ENCODE measurements at places on chromosomes 2 and 18.

DNA sequence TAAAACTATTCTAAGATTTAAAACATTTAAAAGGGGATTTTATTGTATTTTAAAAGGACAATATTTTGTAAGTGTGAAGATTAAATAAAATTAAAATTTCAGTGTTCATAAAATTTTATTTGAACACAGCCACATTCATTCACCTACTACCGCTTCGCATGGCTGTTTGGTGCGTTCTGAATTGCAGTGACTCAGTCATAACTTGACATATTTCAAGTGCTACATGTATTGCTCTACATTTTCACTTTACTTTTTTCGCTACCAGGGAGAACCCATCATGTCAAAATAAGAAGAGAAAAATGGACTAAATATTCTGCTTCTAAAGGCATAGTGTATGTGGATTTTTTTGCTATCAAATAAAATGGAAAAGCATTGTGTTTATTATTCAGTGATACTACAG lies 8.7 kb downstream of the PTH2R start:
- H3K4me3 ChIP-seq: no peak overlapping the region
- DNase-seq: no peak
- no peaks in the 10 kb centered on the region for H3K4me1 ChIP-seq
- H3K27me3 ChIP-seq: no peaks in the 10 kb centered on the region
- H3K36me3 ChIP-seq: no peaks in the 10 kb centered on the region

DNA sequence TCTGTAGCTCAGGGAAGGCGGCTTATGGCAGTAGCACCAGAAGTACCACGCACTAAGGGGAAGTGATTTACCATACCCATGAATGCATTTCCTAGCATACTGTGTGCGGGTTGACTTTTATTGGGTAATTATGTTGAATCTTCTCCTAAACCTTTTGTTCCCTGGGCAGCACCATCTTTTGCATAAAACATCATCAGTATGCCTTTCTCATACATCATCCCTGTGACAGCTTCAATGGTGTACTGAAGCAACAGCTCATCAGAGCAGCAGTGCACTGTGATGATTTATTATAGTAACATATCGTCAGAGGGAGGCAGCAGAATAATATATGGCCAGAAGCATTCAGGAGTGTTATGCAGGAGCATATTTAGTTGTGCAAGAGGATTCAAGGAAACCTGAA lies 204.9 kb downstream of the CDH7 start:
- no peak overlapping the region for H3K4me3 ChIP-seq
- H3K36me3 ChIP-seq: no peaks in the 10 kb centered on the region
- no peak overlapping the region for H3K27ac ChIP-seq
- H3K4me1 ChIP-seq: no peaks in the 10 kb centered on the region

DNA sequence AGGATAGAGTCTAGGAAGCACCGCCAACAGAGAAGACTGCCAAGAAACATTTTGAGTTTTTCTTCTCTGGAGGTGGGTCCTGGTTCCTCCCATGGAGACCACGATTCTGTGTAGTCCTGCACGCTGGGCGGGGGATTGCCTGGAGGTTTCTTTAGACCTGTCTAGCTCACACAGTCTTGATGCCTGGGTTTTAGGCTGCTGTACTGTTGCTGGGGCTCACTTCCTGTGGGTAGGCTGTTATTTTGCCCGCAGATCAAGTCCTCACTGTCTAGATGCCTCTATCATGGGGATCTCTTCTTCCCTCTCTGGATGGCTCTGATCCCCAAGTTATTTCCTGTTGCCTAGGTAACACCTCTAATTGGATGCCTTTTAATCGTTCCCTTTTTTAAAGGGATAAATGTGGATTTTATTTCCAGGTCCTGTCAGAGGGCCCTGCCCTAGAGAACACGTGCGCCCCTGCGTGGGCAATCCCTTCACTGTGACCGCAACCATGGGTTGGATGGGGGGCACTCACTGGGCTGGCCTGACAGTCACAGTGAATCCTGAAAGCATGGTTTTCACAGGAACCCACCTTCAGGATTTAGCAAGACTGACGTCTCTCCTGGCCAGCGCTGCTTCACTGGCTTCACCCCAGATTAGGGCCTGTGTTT lies 115.7 kb downstream of the MSH2 start:
- H3K27ac ChIP-seq: no peak overlapping the region
- no peaks in the 10 kb centered on the region for H3K36me3 ChIP-seq
- H3K4me3 ChIP-seq: no peak overlapping the region
- no peaks in the 10 kb centered on the region for H3K27me3 ChIP-seq

DNA sequence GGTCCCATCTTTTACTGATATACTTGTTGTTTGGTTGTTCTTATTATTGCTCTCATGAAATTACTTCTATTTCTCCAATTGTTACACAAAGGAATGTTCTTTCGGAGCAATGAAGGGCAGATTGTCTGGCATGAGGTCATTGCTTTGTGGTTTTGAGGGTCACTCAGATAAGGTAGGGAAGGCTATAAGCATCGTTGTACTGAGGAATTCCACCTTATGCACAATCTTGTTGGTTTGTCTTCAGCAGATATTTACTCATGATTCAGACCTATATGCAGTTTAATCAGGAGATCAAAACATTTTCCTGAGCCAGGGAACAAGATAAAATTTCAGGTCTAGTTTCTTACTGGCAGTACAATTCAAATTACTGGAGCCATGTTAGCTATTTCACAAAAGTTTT lies 163.0 kb upstream of the SPHKAP start:
- H3K4me1 ChIP-seq: no peaks in the 10 kb centered on the region
- H3K4me3 ChIP-seq: no peak overlapping the region
- H3K27me3 ChIP-seq: no peaks in the 10 kb centered on the region
- H3K27ac ChIP-seq: no peak overlapping the region
- no peaks in the 10 kb centered on the region for H3K36me3 ChIP-seq

GRCh38 chr2:189249171-189249570 lies 69.6 kb upstream of the COL5A2 start:
- no peak overlapping the region for H3K27ac ChIP-seq
- H3K36me3 ChIP-seq: no peaks in the 10 kb centered on the region

DNA sequence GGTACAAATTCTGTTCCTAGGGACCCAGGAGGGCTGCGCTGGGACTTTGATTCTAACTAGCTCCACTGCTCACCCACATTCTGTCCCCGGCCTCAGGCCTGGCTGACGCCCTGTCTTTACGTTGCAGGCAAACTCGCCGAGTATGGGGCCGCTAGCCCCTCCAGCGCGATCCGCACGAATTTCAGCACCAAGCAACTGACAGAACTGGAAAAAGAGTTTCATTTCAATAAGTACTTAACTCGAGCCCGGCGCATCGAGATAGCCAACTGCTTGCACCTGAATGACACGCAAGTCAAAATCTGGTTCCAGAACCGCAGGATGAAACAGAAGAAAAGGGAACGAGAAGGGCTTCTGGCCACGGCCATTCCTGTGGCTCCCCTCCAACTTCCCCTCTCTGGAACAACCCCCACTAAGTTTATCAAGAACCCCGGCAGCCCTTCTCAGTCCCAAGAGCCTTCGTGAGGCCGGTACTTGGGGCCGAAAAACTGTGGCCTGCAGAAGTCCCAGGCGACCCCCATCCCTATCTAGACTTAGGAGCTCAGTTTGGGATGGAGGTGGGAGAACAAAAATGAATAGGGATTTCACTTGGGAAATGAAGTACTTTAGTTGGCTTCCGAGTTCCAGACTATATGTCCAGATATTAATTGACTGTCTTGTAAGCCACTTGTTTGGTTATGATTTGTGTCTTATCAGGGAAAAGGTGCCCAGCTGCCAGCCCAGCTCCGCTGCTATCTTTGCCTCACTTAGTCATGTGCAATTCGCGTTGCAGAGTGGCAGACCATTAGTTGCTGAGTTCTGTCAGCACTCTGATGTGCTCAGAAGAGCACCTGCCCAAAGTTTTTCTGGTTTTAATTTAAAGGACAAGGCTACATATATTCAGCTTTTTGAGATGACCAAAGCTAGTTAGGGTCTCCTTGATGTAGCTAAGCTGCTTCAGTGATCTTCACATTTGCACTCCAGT lies 1.5 kb downstream of the HOXD1 start:
- no peak for DNase-seq
- peak overlapping the region; percentile 74 for H3K4me3 ChIP-seq
- H3K27me3 ChIP-seq: peaks cover 14% of the 10 kb centered on the region
- no peaks in the 10 kb centered on the region for H3K36me3 ChIP-seq
- no peak overlapping the region for H3K27ac ChIP-seq

- no peaks in the 10 kb centered on the region for H3K27me3 ChIP-seq
- peaks cover 25% of the 10 kb centered on the region for H3K4me1 ChIP-seq
- H3K4me3 ChIP-seq: no peak overlapping the region
Measured at GRCh38 chr18:46073474-46074331, 1.6 kb upstream of the PSTPIP2 start.

- no peaks in the 10 kb centered on the region for H3K36me3 ChIP-seq
- H3K4me3 ChIP-seq: no peak overlapping the region
- H3K4me1 ChIP-seq: no peaks in the 10 kb centered on the region
- no peak overlapping the region for H3K27ac ChIP-seq
Measured at GRCh38 chr2:168060986-168061750, 186.2 kb downstream of the STK39 start.

DNA sequence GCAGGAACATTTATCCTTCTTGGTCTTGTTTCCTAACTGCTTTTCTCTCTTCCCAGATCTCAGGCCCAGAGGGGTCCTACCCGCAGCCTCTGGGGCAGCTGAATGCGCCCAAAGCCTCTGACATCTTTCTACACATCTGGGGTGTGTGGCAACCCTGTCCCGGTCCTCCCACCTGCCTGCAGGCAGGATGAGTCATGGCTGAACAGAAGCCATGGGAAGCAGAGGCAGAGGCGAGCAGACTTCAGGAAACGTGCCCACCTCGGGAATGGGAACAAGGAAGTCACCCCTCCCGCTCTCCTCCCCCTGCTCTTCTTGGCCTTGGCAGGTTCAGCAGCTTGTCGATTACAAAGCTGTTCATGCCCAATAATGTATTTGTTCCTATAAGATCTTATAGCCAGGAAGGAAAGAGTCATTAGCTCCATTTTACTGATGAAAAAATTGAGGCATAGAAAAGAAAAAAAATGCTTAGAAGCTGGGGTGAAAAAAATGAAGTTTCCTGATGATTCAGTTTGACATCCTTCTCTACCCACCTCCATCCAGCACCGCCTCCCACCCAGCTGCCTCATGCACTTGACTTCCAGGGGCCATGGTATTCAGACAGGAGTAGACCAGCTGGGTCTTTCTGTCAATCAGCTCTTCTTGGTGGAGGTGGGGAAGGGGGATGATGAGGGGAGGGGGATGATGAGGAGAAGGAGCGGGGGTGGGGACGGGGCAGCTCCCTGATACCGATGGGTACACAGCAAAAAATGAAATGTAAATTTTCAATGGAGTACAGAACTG lies 10.4 kb upstream of the KCNF1 start:
- no peak for DNase-seq
- no peaks in the 10 kb centered on the region for H3K36me3 ChIP-seq
- no peaks in the 10 kb centered on the region for H3K4me1 ChIP-seq
- no peaks in the 10 kb centered on the region for H3K27me3 ChIP-seq
- no peak overlapping the region for H3K27ac ChIP-seq

DNA sequence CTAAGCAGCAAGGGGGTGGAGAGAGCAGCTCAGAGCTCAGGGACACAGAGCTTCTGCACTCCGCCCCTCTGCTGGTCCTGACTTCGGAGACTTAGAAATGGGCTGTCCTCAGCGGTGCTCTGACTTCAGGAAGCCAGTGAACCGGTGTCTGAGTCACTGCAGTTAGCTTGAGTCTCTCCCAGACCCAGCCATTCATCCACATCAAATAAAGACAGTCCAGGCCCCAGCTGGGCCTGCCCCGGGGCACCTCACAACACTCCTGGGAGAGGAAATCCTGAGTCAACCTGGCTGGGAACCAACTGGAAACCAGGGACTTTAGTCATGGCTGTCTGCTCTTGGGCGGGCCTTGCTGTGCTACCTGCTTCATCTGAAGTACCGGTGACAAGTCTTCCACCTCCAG lies 5.4 kb upstream of the ITGB6 start:
- peaks cover 13% of the 10 kb centered on the region for H3K4me1 ChIP-seq
- H3K4me3 ChIP-seq: no peak overlapping the region
- peak overlapping the region; percentile 86 for H3K27ac ChIP-seq
- no peaks in the 10 kb centered on the region for H3K36me3 ChIP-seq
- no peaks in the 10 kb centered on the region for H3K27me3 ChIP-seq

- H3K27me3 ChIP-seq: no peaks in the 10 kb centered on the region
- H3K36me3 ChIP-seq: no peaks in the 10 kb centered on the region
- no peak overlapping the region for H3K4me3 ChIP-seq
- no peak overlapping the region for H3K27ac ChIP-seq
Measured at GRCh38 chr2:238290715-238291549, 2.5 kb upstream of the PER2 start.

- H3K4me3 ChIP-seq: no peak overlapping the region
- no peak overlapping the region for H3K27ac ChIP-seq
- H3K27me3 ChIP-seq: no peaks in the 10 kb centered on the region
- DNase-seq: no peak
Measured at GRCh38 chr2:232884549-232885263, 14.6 kb downstream of the SNORC start.

DNA sequence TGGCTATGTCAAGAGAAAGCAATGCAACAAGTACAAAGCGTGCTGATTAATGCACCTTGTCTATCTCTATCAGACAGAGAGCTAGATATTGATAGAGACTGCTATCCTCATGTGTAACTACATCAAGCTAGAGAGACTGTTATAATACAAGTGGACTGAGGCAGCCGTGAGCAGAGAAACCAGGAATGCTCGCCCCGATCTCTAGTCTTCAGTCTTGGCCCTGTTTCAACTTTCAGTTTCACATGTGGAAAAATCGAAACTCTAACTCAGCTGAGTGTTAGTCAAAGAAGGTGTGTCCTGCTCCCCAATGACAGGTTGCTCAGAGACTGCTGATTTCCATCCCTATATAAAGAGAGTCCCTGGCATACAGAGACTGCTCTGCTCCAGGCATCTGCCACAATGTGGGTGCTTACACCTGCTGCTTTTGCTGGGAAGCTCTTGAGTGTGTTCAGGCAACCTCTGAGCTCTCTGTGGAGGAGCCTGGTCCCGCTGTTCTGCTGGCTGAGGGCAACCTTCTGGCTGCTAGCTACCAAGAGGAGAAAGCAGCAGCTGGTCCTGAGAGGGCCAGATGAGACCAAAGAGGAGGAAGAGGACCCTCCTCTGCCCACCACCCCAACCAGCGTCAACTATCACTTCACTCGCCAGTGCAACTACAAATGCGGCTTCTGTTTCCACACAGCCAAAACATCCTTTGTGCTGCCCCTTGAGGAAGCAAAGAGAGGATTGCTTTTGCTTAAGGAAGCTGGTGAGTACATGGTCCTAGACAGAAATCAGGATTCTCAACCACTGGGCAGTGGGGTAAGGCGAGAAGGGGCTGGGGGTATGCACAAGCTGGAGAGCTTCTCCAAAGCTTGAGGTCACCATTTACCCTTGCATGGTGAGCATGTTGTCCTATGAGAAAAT lies at the start of gene RSAD2:
Gene RSAD2, plus strand, starts transcription at position 376 of the 903 bp plus-strand sequence. Its CDS starts 24 bp downstream, at position 400.
- H3K4me3 ChIP-seq: peak within 1 kb of the TSS; percentile 67
- H3K27me3 ChIP-seq: no peaks in the 10 kb centered on the region
- no peaks in the 10 kb centered on the region for H3K36me3 ChIP-seq
- peak within 1 kb of the TSS; percentile 13 for H3K27ac ChIP-seq

- H3K4me3 ChIP-seq: no peak overlapping the region
- DNase-seq: no peak
- no peaks in the 10 kb centered on the region for H3K27me3 ChIP-seq
Measured at GRCh38 chr2:16587601-16588000, 78.0 kb downstream of the CYRIA start.

GRCh38 chr2:33272001-33272400 lies 204.4 kb upstream of the RASGRP3 start:
- H3K27ac ChIP-seq: peak overlapping the region; percentile 96
- no peaks in the 10 kb centered on the region for H3K27me3 ChIP-seq
- no peak for DNase-seq
- H3K4me3 ChIP-seq: no peak overlapping the region
- H3K36me3 ChIP-seq: peaks cover 40% of the 10 kb centered on the region

GRCh38 chr2:160918906-160919503 lies 241.2 kb upstream of the TANK start:
- no peak for DNase-seq
- H3K4me3 ChIP-seq: no peak overlapping the region
- no peaks in the 10 kb centered on the region for H3K27me3 ChIP-seq
- H3K4me1 ChIP-seq: no peaks in the 10 kb centered on the region
